ENCODE measurements at places on chromosomes 2 and 18.

DNA sequence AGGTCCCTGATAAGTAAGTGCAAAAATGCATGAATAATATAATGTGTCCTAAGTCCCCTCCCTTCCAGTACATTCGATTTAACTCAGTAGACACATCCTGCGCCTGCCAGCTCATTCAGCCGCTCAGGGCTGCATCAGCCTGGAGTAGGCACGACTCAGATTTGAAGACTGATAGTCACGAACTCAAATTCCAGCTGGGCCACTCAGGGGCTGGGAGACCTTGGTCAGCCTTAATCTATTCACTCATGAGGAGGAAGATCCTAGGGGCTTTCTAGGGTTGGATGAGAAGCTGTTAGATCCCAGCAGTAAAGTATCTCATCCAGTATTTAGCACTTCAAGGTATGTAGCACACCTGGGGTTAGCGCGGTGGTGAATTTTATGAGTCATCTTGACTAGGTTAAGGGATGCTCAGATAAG is 98.9 kb upstream of the ODC1 start:
- DNase-seq = no peak

GRCh38 chr18:24683925-24684324 is 223.5 kb downstream of the HRH4 start:
- DNase-seq = no peak

DNA sequence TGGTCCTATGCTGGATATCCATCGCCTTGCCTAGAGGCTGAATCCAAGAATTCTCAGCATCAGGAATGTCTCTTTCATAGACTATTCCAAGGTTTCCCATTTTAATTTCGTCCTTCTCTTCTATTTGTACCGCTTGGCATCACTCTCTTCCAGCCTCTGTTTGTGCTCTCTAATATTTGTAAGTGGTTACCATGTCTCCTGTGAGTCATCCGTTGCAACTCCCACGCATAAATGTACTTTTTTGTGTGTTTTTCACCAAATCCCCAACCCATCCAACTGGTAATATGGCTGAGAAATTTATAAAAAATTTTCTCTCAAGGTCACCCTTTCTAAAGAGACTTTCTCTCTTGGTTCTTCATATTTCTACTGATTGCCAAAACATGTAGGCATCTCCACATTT is 21.8 kb downstream of the COLEC12 start:
- DNase-seq = no peak

GRCh38 chr2:16429002-16429401 is 236.6 kb downstream of the CYRIA start:
- DNase-seq = no peak

DNA sequence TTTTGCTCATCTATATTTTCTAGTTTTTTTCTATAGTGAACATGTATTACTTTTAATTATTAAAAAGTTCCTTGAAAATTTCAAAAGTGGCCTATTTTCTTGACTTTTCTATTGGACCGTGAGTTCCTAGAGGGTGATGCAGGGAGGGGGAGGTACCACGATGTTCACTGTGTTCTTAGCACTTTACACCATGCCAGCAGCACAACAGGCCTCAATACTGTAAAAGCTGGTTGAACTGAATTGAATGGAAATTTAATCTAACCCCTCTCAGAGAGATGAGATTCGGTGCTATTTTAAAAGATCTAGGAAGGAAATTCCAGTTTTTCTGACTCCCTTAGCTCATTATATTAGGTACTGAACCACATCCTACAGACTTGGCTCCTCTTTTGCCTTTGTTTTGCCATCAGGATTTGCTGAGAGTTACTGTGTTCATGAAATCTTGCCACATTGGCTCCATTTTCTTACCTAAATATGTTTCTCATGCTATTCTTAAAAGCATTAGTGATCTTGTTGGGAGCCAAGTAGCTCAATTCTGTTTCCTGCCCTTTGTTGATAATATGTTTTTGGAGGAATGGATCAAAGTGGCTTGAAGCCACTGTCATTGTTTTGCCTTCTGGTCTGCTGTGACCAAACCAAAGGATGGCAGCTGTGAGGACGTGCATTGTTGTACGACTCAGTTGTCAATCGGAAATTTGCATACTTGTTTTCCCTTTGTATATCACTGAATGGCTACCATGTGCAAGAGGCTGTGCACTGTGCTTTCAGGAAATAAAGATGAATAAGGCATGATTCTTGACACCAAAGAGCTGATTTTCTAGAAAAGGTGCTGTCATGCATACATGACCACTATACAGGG is 25.3 kb downstream of the MYO1B start:
- no peak for DNase-seq

GRCh38 chr2:96769814-96770213 is 9.1 kb downstream of the CNNM4 start:
- no peak for DNase-seq

GRCh38 chr18:55625901-55626300 is 37.9 kb upstream of the TCF4 start:
- no peak for DNase-seq

DNA sequence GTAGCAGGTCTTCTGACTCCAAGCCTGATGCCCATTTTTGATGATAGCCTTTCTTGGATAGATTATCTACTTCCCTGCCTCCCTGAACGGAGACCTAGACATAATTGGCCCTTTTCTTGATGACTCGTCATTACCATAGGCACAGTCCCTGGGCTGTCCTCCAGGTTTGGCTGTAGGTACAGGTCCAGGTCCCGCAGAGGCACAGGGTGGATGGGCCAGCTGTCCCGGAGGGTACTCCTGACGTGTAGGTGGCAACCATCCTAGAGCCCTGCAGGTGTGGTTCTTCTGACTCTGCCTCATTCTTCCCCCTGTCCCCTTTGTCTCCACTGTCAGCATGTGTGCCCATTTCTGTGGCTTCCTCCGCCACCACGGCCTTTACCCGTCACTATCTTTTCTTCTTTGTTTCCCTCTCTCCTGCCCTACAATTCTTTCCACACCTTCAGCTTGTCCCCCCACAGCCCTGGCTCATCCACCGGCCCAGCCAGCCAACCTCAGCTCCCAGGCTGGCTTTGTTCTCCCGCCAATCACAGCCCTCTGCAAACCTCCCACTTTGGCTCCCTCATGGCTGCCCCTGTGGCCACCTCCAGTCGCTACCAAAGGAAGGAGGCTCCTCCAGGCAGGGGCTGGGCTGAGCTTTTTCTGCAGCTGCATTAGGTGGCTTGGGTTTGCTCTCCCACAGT is 102.8 kb downstream of the SMAD7 start:
- DNase-seq = no peak

- DNase-seq = no peak
Measured at GRCh38 chr2:37549598-37549997, 121.8 kb downstream of the CDC42EP3 start.
